Activated CD8-positive, alpha-beta memory T cell treated with anti-CD3 and anti-CD28 coated beads, Interleukin-2, amount 10 ng/mL, durations not matched to agents 7 days and 5 days (primary cell): ENCODE measurements at places on chromosomes 7 and 10. TPM values are rescaled to one million over a fixed set of nuclear protein-coding genes. Genes with fewer than 3 reads are reported as not detected.

Gene OR2A42
- total RNA-seq, result not detected

Gene OPALIN
- not detected for total RNA-seq

- H3K4me1 ChIP-seq, result no peaks in the 10 kb centered on the region
- H3K27me3 ChIP-seq, result no peaks in the 10 kb centered on the region
- DNase-seq, result no peak
- H3K4me3 ChIP-seq, result no peak overlapping the region
- no peak overlapping the region for H3K27ac ChIP-seq
- no peaks in the 10 kb centered on the region for H3K36me3 ChIP-seq
Measured at GRCh38 chr10:34491678-34492077, 323.4 kb downstream of the PARD3 start.

DNA sequence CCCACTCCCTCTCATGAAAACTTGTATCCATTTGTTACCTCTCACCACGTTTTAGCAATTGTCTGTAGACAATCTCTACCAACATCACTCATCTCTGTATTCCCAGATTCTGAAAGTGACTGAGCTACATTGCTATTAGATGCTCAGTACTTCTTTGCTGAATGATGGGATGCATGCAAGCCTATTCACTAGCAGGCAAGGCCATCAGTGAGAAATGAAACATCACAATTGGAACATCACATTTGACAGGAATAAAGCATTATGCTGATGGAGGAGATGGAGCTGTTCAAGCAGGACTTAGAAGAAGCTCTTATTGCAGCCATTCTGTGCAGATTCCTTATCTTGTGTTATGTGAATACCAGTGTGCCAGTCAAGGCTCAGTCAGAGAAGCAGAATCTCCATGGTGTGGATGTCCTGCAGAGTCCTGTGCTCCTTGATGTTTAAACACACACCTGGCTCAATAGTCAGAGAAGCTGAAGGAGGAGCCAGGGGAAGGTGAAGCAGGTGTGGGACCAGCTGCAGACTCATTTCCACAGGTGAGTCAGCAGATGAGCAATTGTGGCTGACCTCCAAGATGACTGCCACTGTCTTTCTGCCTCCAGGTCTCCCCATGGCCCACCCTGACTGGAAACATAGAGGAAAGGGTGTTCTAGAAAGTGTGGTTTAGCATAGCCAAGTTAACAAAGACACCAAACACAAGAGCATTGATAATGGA, 965.5 kb downstream of the GRID1 start:
- no peaks in the 10 kb centered on the region for H3K36me3 ChIP-seq
- no peaks in the 10 kb centered on the region for H3K4me1 ChIP-seq
- H3K27ac ChIP-seq, result no peak overlapping the region
- no peaks in the 10 kb centered on the region for H3K27me3 ChIP-seq
- no peak overlapping the region for H3K4me3 ChIP-seq

- no peak overlapping the region for H3K27ac ChIP-seq
- H3K36me3 ChIP-seq, result peaks cover 1% of the 10 kb centered on the region
- no peaks in the 10 kb centered on the region for H3K27me3 ChIP-seq
Measured at GRCh38 chr7:137990251-137990941, 11.5 kb downstream of the CREB3L2 start.

DNA sequence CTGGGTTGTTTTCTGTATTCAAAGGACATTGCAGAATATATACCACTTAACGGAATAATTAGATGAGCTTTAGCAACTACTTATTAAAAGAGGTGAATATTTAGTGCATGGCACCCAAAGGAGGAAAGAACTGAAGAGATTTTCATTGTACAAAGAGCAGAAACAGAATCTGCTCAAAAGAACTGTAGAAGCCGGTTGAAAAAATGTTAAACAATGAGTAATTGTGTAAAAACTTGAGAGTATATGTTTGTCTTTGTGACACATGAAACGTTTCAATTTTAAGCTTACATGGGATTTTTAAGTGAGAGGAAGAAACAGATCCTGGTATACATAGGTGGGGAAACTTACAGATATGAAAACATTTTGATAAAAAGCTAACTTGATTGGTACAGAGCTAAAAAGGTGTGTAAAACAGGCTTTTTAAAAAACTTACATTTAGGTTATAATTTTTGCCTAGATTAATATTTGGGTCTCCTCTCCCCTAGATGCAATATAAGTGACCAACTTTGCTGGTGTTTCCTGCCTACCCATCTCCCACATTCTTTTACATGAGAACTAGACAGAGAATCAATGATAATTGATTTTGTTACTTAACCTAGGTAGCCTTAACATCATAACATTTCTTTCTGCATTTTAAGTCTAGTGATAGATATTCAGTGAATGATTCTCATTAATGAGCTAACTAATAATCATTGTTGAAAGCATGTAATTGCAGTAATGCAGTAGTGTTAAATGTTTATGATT, 6.8 kb downstream of the ARL5B start:
- H3K27ac ChIP-seq, result no peak overlapping the region
- peaks cover 40% of the 10 kb centered on the region for H3K36me3 ChIP-seq
- no peaks in the 10 kb centered on the region for H3K27me3 ChIP-seq
- H3K4me1 ChIP-seq, result peaks cover 43% of the 10 kb centered on the region
- no peak overlapping the region for H3K4me3 ChIP-seq

DNA sequence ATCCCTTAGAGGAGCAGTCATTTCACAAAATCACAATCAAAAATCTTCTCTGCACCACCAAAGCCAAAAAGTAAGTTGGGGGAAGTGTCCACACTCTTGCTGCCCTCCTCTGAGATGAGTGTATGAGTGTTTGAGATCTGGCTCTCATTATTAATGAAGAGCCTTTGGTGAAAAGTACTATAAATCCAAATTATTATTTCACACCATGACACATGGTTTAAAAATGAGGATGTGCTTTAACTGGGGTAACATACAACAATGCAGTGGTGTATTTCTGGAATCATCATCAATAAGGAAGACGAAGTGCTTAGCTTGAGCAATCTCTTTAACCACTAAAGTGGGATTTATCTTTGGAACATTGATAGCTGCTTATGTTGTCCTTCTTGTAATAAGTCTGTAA, 114.2 kb upstream of the ADAM12 start:
- H3K36me3 ChIP-seq, result no peaks in the 10 kb centered on the region
- H3K27me3 ChIP-seq, result no peaks in the 10 kb centered on the region
- no peak for DNase-seq
- H3K4me1 ChIP-seq, result no peaks in the 10 kb centered on the region
- no peak overlapping the region for H3K4me3 ChIP-seq
